ENCODE measurements at places on chromosomes 6 and 20.

DNA sequence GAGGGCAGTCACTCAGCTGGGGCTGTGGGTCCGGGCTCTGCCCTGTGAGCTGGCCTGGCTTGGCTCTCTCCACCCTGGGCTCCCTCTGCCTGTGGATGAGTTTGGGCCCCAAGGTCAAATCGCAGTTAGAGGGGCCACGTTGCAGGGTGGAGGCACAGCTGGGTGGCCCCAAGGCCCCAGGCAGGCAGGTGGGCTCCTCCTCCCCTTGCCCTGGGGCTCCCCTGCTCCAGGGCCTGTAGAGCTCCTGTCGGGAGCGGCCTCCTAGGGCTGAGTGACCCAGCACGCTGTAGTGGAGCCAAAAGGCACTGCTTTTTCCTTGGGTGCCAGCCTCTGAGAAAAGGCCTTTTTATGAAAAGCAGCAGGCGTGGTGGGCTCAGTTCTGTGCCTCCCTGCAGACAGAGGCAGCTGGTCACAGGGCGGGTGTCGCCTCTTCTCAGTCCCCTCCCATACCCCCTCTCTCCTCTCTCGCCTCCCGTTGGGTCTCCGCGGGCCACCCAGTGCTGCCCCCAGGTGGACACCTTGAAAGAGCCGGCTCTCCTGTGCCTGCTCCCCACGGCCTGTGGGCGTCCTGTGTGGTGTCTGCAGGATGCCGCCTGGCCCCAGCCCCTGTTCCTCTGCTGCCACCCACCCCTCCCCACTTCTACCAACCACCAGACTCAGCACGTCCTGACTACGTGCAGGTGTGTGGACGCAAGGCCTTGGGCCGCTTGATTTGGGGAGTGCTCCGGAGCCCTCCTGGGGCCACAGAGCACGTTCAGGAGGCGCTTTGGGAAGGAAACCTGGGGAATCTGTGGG lies 13.2 kb downstream of the SS18L1 start:
- peak; percentile 73 for DNase-seq

DNA sequence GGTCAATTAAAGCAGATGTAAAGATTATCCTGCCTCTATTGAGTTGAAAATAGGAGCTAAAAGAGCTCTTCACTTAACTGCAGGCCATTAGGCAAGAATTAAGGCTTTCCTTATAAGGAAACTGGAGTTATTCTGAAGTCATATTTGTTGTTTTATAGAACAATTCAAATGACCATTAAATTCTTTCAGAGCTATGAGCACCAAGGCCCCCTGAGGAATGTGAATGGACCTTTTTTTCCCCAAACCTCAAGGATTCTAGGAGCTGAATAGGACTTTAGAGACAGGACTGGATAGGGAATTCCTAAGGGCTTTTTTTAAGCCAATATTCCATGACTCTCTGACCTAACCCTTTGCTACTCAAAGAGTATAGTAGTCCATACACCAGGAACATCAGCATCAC lies 565.7 kb upstream of the BTBD3 start:
- no peak for DNase-seq

- no peak for DNase-seq
These were observed 94.1 kb downstream of the DACT2 start for GRCh38 chr6:168225471-168225911.

- no peak for DNase-seq
These were observed 336.6 kb downstream of the CDH4 start for GRCh38 chr20:61588411-61589385.

- DNase-seq = no peak
These were observed 223.4 kb upstream of the TAB2 start for GRCh38 chr6:149094156-149094555.

GRCh38 chr6:43012364-43012763 lies 1.4 kb downstream of the MEA1 start:
- DNase-seq = no peak

- DNase-seq = no peak
These were observed 28.3 kb downstream of the MAS1 start for GRCh38 chr6:159919011-159919511.

GRCh38 chr6:76856065-76856464 lies 607.2 kb downstream of the HTR1B start:
- DNase-seq = no peak

DNA sequence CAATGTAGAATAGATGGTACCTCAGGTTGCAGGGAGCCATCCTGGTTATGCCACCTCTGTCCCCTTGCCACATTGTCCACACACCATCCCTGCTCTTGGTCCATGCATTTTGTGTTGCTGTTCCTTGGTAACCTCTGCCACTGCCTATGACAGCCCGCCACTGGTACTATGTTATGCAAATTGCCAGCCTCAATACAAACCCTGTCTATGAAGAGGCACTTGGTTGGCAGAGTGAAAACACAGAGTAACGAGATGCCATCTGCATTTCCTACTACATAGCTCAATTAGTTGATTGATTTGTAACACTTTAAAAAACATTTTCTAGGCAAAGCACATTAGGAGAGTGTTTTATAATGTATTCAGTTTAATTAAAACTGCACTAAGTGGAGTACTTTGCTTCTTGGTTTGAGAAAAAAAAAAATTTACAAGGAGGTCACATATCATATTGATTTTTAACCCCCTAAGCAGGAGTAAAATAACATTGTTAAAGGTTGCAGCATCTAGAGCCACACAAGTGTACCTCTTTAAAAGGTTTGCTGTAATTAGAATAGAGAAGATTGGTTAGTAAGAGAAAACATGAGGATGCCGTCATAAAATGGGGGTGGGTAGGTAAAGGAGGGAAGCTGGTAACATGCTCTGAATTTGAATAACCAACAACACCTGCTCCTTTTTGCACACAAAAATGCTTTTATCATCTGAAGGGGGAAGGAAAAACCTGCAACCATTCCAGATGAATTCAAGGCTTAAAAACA lies 817.1 kb downstream of the KIF16B start:
- DNase-seq = peak; percentile 2

DNA sequence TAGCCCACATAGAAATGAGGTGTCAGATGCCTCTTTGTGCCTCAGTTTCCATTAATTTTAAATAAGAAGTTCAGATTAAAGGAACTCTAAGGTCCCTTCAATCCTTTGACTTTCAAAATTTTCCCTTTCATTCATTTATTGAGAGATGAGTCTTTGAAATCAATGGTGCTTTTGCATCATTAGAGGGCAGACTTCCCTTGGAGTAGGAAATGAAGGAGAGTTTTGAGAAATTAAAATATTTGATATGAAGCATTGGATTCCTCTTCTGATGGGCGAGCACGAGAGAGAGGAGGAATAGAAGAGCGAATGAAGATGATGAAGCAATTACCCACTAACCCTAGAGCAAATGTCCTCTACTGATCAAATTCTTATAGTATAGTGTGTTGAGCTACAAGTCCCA lies 105.7 kb downstream of the EDN1 start:
- no peak for DNase-seq

GRCh38 chr6:26545627-26546026 lies 7.5 kb downstream of the HMGN4 start:
- no peak for DNase-seq

- no peak for DNase-seq
These were observed 23.6 kb upstream of the EDN1 start for GRCh38 chr6:12266571-12266970.

DNA sequence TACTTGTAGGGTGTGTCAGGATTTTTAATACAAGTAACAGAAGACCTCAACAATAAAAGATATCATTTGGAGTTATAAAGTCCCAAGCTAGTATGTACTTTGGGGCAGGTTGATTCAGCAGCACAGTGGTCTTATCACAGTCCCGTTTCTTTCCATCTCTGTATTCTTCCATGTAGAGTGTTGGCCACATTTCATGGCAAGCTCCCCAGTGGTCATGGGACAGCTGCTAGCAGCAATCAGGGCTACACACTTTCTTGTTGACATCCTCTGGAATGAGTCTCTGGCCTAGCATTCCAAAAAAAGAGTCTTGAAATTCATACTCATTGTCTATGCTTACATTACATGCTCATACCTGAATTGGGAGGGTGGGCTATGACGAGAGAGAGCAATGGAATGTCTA lies 53.2 kb downstream of the SOBP start:
- DNase-seq = no peak

DNA sequence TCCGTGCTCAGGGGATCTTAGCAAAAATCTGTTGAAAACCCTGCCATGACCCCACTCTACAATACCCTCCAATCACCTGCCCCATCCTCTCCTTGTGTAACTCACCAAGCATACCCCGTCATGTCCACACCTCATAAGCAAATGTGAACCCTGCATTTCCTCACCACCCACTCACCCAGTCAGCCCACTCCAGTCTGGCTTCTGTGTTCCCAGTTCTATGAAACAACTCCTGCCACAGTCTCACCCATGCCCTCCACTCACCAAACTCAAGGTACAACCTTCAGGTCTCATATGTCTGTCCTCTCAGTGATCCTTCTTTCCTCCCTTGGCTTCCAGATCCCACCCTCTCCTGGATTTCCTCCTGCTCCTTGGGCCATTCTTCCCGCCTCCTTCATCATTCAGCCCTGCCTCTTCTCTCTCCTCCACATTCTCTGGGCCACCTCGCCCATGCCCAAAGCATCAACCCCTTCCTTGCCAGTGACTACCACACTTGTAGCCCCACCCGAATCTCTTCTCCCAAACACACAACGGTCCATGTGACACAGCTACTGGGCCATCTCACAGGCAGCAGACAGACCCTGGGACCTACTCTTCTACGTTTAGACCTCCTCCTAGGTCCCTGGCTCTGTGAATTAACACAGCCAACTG lies 8.8 kb downstream of the DDRGK1 start:
- DNase-seq = no peak

DNA sequence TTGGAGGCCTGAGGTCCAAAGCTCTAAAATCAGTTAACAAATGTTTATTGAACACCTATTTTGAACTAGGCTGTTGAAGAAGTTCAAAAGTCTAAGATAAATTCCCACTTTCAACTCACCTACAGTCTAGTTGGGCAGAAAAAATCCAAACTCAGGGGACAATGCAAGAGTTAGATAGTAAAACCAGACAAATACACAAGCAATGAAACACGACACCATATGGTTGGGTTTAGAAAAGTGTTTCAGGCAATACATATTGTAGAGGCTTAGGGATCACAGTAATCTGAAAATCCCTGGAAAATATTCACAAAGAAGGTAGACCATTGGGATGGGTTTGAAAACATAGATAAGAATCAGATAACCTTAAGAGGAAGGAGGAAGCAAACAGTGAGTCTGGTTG lies 1.3 kb upstream of the CARMIL1 start:
- no peak for DNase-seq

- no peak for DNase-seq
These were observed 12.6 kb upstream of the PCMTD2 start for GRCh38 chr20:64242797-64243475.
